GM12865 (cell line): ENCODE measurements at places on chromosomes 5 and 9.

- no peak for DNase-seq
Measured at GRCh38 chr5:73066466-73066865, 53.9 kb upstream of the TMEM171 start.

DNA sequence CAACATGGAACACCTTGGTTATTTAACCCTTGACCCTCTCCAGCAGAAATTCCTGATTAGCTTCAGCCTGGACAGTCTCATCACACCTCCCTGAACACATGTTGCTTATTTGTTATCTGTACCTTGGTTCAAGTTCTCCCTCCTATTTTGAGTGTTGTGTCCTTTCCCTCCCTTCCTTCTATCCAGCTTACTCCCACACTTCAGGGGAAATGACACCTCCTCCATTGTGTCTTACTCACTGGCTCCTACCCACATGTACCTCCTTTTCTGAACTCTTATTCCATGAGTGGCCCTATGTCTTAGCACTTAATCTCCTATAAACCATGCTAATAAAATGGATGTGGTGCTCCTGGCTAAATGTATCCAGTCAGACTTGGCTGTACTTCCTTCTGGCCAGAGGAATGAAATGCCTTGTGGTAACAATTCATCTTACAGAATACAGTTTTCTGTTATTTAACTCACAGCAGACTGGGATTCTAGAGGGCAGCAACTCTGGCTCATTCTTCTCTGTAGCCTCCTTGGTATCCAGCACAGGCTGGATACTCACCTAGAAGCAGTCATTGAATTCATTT, 11.2 kb downstream of the LIX1 start:
- no peak for DNase-seq

- no peak for DNase-seq
Measured at GRCh38 chr9:93683331-93684134, 107.1 kb downstream of the PHF2 start.

- DNase-seq, result no peak
Measured at GRCh38 chr9:88177371-88177770, 39.1 kb upstream of the SPATA31C2 start.

DNA sequence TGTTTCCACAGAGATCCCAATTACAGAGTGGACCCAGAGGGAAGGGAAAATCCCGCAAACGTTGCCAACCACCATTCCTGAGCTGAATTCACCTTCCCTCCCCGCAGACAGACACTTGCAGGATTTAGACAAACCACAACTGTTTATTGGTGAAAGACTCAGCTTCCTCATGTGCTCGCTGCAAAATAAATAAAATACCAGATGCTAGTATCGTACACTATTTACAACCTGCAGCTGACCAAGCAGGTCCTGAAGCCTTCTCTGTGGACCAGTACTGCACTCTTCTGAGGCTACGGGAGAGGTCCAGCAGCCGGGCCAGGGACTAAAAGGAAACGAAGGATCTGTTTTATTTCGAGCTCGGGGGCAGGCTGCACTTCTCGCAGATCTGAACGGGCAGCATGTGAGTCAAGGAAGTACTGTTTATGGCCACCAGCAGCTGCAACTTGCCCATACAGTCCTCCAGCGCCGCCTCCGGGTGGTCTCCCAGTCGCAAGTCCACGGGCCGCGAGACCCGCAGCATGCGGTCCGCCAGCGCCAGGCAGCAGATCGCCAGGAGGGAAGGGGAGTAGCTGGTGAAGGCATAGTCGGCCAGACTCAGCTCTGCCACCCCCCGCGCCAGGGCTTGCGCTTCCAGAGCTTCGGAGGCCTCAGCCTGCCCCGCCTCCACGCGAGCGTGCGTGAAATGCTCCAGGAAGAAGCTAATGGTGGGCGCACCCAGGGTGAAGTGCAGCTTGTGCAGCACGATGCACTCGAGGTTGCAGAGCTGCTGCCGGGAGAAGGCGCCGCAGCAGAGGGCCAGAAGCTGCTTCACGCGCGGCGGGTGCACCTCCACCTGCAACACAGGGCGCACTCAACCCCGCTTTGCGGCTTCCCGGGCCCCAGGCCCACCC, 2.1 kb downstream of the CCNO start:
- no peak for DNase-seq
